ENCODE measurements at places on chromosomes 5 and 9.

DNA sequence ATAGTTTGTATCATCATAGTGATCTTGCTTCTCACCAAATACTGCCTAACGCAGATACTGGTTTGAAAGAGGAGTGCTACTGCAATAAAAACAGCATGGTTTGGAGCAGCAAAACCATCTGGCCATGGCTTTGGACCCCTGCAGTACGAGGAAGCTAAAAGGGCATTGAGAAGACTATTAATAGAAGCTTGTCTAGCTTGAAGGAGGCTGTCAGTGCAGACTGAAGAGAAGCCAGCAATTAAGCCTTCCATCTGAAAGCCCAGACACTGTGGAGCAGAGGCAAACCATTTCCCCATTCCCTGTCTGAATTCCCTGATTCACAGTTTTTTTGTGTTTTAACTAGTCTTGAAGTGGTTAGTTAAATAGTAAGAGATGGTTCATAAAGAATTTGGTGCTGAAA is 281.6 kb downstream of the PTPRD start:
- no peak for DNase-seq

- peak; percentile 44 for DNase-seq
Measured at GRCh38 chr9:98241357-98242300, 13.8 kb downstream of the TBC1D2 start.

- no peak for DNase-seq
Measured at GRCh38 chr5:100270023-100270771, 265.0 kb upstream of the FAM174A start.

- DNase-seq: no peak
Measured at GRCh38 chr5:93503598-93504067, 77.4 kb downstream of the NR2F1-AS1 start.

DNA sequence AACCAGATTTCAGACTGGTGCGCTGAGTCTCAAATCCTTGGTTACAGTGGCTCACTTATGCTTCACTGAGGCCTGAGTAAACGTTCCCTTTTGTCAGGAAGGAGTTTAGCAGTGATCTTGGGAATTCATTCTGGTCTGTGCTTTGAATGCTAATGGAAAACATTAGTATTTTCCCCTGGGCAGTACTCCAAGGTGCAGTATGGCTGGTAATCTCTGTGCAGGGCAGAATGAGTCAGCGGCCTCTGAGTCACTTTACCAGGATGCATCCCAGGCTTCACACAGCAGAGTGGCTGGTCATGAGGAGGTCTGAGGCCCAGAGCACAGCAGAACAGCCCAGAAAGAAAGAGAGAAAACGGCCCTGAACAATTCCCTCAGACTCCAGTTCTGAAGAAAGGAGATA is 54.0 kb downstream of the PCA3 start:
- DNase-seq: no peak

DNA sequence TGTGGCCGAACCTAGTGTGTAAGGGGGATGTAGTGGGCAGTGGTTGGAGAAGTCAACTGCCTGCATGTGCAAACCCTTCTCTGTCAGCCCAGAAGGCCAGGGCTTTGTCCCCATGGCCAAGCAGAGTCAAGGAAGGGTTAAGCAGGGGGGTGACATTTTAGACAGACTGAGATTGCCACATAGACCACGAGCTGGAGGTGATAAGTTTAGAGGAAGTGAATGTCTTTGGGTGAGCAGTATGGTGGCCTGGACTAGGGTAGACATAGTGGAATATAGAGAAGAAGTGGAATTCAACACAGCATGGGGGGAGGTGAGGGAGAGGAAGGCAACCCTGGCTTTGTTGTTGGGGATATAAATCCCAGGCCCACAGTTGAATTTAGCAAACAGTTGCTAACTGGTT is 38.7 kb upstream of the CDKN2AIPNL start:
- no peak for DNase-seq

GRCh38 chr9:94757158-94757557 is 30.7 kb downstream of the AOPEP start:
- no peak for DNase-seq

DNA sequence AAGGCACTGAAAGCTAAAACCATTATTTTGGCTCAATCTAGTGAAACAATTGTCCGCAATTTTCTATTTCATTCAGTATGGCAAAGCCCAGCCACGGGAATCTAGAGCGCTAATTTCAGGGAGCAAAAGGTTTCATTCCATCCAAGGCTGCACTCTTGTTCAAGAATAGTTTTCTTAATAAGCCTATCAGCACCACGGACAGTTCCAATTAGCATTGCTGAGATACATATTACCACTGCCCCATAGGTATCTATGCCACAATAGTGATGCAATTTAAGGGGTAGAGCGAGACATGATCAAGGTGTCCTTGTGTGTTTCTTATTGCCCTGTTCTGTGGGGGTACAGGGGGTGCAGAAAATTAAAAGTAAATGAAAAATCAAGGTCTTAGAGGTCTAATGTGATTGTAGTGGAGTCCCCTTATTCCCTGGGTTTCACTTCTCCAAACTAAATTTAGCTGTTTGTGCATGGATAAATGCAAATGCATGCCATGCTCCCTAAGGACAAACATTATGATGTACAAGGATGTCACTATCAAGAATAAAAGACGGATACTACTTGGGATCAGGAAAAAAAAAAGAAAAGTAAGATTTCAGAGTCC is 45.5 kb downstream of the SPOCK1 start:
- no peak for DNase-seq

GRCh38 chr9:98162613-98163012 is 29.8 kb downstream of the CORO2A start:
- DNase-seq: no peak

DNA sequence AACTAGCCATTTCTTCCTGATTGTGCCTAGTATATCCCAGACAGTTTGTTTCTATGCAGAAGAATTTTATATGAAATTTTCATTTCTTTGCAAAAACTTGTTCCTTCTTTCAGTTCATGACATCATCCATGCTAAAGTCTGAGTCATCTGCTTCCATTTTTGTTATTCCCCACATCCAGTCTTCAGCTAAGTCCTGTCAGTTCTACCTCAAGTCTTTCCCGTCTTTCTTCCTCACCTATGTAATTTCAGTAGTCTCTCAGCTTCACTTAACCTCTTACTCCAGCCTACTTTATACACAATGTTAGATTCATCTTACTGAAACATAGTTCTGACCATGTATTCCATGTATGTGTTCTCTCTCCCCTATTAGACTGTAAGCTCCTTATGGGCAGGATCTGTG is 39.1 kb downstream of the G3BP1 start:
- no peak for DNase-seq

- DNase-seq: no peak
Measured at GRCh38 chr5:137105351-137106035, 393.6 kb downstream of the SPOCK1 start.

- DNase-seq: no peak
Measured at GRCh38 chr5:32388432-32389129, 56.0 kb downstream of the ZFR start.

DNA sequence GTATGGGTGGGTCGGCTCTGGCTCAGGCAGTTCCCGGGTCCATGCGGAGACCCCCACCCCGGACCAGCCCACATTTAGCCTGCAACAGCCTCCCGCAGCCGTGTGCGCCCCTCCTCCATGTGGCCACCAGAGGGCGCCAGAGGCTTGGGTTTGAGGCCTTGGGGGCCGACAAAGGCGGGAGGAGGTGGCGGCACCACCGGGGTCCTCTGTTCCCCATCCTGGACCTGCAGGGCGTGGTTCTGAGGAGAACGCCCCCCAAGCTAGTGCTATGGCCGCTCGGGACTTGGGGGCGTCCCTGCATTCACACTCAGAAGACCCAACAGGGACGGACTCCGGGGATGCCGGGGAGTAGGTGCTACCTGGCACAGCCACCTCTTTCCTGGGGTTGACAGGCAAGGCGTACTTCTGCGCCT is 16.5 kb downstream of the ASS1 start:
- DNase-seq: peak; percentile 39

GRCh38 chr5:91956738-91957137 is 573.6 kb upstream of the ARRDC3 start:
- DNase-seq: no peak

- DNase-seq: no peak
Measured at GRCh38 chr9:82273121-82273520, 284.5 kb downstream of the SPATA31D1 start.

GRCh38 chr9:114900942-114901802 is 29.2 kb downstream of the TNFSF8 start:
- DNase-seq: no peak

- DNase-seq: no peak
Measured at GRCh38 chr5:79151942-79152671, 40.5 kb downstream of the BHMT start.

DNA sequence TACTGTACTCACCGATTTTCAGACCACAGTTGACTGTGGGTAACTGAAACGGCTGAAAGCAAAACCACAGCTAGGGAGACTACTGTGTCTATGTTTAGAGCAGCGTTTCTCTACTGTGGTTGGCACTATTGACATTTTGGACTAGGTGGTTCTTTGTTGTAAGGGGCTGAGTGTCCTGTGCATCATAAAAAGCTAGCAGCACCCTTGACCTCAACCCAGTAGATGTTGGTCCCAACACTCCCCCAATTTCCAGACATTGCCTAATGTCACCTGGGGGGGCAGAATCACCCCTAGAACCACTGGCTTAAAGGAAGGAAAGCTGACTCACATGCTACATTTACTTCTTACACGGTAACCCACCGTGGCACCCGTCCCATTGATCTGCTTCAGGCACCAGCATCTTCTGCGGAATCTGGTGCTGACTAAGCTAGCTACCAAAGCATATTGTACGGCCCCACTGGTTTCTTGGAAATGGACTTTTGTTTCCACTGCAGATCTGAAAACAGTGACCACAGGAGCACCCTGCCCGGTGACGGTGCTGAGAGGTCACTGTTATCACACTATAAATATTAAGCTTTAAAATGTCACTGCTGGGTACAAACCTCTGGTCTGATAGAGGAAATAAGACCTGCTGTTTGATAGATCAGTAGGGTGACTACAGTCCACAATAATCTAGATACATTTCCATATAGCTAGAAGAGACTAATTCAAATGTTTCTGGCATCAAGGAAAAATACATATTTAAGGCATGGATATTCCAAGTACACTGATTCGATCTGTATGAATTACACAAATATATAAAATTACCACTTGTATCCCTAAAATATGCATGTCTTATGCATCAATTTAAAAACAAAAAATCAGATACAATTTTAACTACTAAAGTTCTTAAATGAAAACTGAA is 151.4 kb downstream of the HSD17B3 start:
- DNase-seq: peak; percentile 67

DNA sequence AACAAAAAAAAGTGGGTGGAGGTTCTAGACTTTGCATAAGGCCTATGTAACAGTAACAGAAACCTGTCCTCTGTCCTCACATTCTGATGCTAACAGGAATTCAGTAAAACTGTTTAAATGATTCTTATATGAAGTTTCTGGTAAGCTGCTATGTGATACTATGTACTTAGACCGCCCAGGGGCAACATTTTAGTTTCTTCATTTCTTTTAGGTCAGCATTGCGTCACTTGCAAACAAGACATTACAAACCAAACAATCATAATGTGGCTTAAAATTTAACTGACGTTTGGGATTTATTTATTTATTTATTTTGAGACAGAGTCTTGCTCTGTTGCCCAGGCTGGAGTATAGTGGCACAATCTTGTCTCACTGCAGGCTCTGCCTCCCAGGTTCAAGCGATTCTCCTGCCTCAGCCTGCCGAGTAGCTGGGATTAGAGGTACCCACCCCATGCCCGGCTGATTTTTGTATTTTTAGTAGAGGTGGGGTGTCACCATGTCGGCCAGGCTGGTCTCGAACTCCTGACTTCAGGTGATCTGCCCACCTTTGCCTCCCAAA is 44.3 kb downstream of the TENT4A start:
- DNase-seq: no peak

All from GDM1 (cell line).